Testis (tissue), 5 donors: ENCODE measurements at places on chromosomes 6 and 20. TPM values are rescaled to one million over a fixed set of nuclear protein-coding genes. Genes with fewer than 3 reads are reported as not detected.

DNA sequence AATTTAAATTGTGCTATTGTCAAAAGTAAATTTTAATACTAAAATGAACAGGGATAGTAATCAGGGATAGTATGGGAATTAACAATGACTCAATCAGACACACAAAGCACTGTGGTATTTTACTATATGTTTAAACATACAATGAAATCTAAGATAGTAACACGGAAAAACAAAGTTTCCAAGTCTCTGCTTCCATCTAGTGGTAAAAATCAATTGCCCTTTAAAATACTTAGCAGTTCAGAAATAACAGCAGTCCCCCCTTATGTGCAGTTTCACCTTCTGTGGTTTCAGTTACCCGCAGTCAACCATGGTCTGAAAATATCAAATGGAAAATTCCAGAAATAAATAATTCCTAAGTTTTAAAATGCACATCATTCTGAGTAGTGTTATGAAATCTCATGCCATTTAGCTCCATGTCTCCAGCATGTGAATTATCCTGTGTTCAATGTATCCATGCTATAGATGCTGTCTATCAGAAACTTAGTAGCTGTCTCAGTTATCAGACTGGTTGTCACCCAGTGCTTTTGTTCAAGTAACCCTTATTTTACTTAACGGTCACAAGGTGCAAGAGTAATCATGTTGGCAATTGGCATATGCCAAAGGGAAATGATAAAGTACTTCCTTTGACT is 58.5 kb downstream of the AHI1 start:
- no peaks in the 10 kb centered on the region for H3K4me1 ChIP-seq
- no peak overlapping the region for H3K4me3 ChIP-seq
- no peak for DNase-seq

- no peaks in the 10 kb centered on the region for H3K27me3 ChIP-seq
- no peaks in the 10 kb centered on the region for H3K36me3 ChIP-seq
- peak; percentile 84 for DNase-seq
- no peak overlapping the region for H3K4me3 ChIP-seq
Measured at GRCh38 chr6:15504040-15504495, 158.8 kb downstream of the DTNBP1 start.

DNA sequence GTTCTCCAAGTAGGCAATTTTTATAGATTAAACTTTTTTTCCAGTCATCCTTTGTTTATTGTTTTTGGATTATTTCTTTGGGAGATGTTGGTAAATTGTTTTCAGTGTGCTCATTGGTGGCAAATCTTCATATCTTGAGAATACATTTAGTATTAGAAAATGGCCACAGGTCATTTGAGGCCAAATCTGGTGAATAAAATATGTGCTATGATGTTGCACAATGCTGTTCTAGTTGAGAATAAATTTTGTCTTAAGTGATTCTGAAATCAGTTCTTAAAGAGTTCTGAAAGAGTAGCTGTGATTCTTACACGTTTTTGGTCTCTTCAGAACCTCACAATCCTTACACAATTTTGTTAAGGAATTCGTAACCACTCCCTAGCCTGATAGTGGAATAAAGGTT is 20.1 kb downstream of the CDKAL1 start:
- no peak for DNase-seq
- no peaks in the 10 kb centered on the region for H3K36me3 ChIP-seq
- no peak overlapping the region for H3K4me3 ChIP-seq
- H3K27ac ChIP-seq: no peak overlapping the region

DNA sequence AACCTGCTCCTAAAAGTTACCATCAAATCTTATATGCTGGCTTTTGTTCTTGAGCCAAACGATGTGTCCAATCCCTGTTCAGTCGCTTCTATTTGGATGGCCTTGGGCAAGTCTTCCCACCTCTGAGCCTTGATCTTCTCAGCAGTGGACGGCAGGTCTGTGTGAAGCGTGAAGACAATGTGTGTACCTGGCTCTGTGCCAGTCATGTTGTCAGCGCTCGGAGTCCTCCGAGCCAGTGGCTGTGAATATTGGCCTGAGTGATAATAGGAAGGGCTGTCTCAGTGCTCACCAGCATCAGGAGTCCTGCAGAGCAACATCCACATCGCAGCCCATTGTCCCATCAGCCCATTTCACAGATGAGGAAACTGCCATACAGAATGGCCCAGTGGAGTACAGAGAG is 219.0 kb downstream of the CDC5L start:
- peak; percentile 50 for DNase-seq
- no peak overlapping the region for H3K4me3 ChIP-seq
- H3K27me3 ChIP-seq: no peaks in the 10 kb centered on the region
- no peaks in the 10 kb centered on the region for H3K4me1 ChIP-seq

DNA sequence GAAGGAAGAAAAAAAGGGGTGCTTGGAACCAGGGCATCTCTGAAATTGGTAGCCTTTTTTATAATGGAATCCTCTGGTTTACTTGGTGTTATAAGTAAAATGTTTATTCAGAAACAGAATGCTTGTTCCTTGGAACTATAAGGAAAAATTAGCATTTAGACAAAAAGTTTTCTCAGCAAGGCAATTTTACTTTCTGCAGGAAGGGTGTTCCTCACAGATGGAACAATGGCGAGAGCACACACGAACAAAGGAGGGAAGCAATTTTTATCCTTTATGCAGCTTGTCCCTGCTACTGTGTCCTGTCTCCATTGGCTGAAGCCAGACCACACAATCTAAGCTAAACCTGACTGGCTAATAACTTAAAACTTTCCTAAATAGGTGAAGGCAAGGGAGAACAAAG is 22.7 kb upstream of the FANCE start:
- H3K36me3 ChIP-seq: no peaks in the 10 kb centered on the region
- DNase-seq: no peak
- no peaks in the 10 kb centered on the region for H3K4me1 ChIP-seq
- H3K27me3 ChIP-seq: no peaks in the 10 kb centered on the region

GRCh38 chr6:55875400-55875799 is at the start of gene BMP5:
TSS of gene BMP5 (minus strand) at chr6:55875590. CDS start at chr6:55874865, 725 bp downstream.
- no peak within 1 kb of the TSS for H3K27ac ChIP-seq
- DNase-seq: no peak
- no peaks in the 10 kb centered on the region for H3K4me1 ChIP-seq
- no peaks in the 10 kb centered on the region for H3K36me3 ChIP-seq
- H3K27me3 ChIP-seq: no peaks in the 10 kb centered on the region

GRCh38 chr6:149236589-149236988 is 80.9 kb upstream of the TAB2 start:
- H3K4me3 ChIP-seq: no peak overlapping the region
- no peaks in the 10 kb centered on the region for H3K36me3 ChIP-seq
- DNase-seq: no peak
- H3K27me3 ChIP-seq: no peaks in the 10 kb centered on the region
- no peaks in the 10 kb centered on the region for H3K4me1 ChIP-seq
- no peak overlapping the region for H3K27ac ChIP-seq

GRCh38 chr6:51396583-51396982 is 577.9 kb downstream of the TFAP2B start:
- no peaks in the 10 kb centered on the region for H3K4me1 ChIP-seq
- no peak overlapping the region for H3K4me3 ChIP-seq
- H3K27ac ChIP-seq: no peak overlapping the region
- H3K36me3 ChIP-seq: no peaks in the 10 kb centered on the region

- no peaks in the 10 kb centered on the region for H3K27me3 ChIP-seq
- no peak for DNase-seq
- H3K4me3 ChIP-seq: no peak overlapping the region
Measured at GRCh38 chr6:138945354-138945753, 42.7 kb downstream of the REPS1 start.

GRCh38 chr6:7433121-7433617 is 43.6 kb downstream of the RIOK1 start:
- H3K27me3 ChIP-seq: no peaks in the 10 kb centered on the region
- H3K4me3 ChIP-seq: no peak overlapping the region
- no peak overlapping the region for H3K27ac ChIP-seq
- DNase-seq: no peak
- H3K4me1 ChIP-seq: no peaks in the 10 kb centered on the region
- H3K36me3 ChIP-seq: no peaks in the 10 kb centered on the region

GRCh38 chr20:19875376-19876221 is 117.5 kb downstream of the RIN2 start:
- peaks cover 4% of the 10 kb centered on the region for H3K4me1 ChIP-seq
- no peak overlapping the region for H3K4me3 ChIP-seq
- DNase-seq: no peak
- no peaks in the 10 kb centered on the region for H3K36me3 ChIP-seq

DNA sequence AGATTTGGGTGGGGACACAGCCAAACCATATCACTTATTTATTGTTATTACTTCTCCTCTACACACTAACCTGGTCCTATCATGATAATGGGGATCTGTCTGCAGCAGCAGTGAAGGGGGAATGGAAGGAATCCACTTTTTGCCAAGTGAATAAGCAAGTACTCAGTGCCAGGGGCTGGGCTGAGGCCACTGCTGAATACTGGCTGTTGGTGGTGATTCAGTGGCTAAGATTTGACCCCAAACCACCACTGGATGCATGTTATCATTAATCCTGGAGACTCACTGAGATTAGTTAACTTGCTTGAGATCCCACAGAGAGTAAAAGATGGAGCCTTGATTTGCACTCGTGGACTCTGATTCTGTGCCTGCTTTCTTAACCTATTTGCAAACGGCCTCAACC is 127.7 kb downstream of the TSHZ2 start:
- H3K27me3 ChIP-seq: no peaks in the 10 kb centered on the region
- H3K4me1 ChIP-seq: no peaks in the 10 kb centered on the region
- no peaks in the 10 kb centered on the region for H3K36me3 ChIP-seq
- H3K27ac ChIP-seq: no peak overlapping the region
- no peak for DNase-seq
- H3K4me3 ChIP-seq: no peak overlapping the region

GRCh38 chr20:16050366-16050765 is 522.9 kb downstream of the KIF16B start:
- H3K4me1 ChIP-seq: no peaks in the 10 kb centered on the region
- no peaks in the 10 kb centered on the region for H3K27me3 ChIP-seq
- H3K27ac ChIP-seq: no peak overlapping the region
- H3K4me3 ChIP-seq: no peak overlapping the region
- DNase-seq: no peak

DNA sequence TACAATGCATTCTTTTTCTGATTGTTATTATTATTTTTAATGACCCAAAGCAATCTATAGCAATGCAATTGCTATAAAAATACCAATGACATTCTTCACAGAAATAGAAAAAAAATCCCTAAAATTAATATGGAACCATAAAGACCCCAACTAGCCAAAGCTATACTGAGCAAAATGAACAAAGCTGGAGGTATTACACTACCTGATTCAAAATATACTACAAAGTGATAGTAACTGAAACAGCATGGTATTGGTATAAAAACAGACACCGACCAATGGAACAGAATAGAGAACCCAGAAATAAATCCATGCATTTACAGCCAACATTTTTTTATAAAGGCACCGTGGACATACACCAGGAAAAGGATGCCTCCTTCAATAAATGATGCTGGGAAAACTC is 60.5 kb upstream of the EEF1A1 start:
- H3K27me3 ChIP-seq: no peaks in the 10 kb centered on the region
- H3K4me1 ChIP-seq: peaks cover 34% of the 10 kb centered on the region
- H3K4me3 ChIP-seq: no peak overlapping the region
- H3K27ac ChIP-seq: peak overlapping the region; percentile 96
- no peak for DNase-seq
- no peaks in the 10 kb centered on the region for H3K36me3 ChIP-seq

DNA sequence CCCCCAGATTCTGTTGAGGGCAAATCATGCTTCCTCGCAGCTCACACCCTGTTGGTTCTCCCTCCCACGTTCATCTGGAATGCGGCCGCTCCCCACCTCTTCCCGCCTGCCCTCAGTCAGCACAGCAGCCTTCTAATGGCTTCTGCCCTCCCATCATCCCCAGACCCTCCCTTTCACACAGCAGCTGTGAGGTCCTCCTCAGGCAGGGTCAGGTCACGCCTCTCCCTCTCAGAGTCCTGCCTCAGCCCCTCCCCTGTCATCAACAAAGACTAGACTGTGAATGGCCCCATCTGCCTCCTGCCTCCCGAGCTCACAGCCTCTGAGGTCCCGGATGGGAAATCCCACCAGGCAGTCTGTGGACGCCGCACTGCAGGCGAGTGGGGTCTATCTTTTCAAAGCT is 7.9 kb upstream of the BHLHE23 start:
- H3K27ac ChIP-seq: no peak overlapping the region
- H3K4me3 ChIP-seq: no peak overlapping the region
- no peak for DNase-seq
- no peaks in the 10 kb centered on the region for H3K27me3 ChIP-seq

DNA sequence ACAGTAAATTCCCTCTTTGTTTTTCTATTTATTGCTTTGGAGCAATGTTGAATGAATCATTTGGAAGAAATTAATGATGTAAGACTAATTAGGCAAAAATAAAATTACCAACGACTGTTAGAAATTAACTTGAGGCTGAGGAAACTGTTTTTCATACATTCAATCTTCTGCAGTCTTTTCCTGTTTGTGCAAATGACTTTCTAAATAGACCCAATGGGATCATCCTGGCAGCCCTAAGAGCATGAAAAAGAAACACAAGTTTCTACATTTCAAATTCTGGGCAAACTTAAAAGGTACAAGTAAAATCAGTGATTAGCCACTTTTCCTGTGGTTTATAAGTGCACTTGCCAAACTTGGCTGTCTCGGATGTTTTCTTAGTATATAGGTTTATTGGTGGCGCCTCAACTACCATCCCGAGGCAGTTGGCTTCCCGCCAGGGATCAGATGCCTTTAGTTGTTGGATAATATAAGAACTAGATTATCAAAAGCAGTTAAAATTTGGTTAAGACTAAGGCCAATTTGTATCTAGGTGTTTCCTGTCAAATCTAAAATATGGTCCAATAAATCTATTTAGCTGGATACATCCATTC is 181.2 kb downstream of the ISM1 start:
- H3K27me3 ChIP-seq: no peaks in the 10 kb centered on the region
- no peak overlapping the region for H3K27ac ChIP-seq
- H3K4me3 ChIP-seq: no peak overlapping the region
- DNase-seq: no peak
- H3K36me3 ChIP-seq: no peaks in the 10 kb centered on the region

DNA sequence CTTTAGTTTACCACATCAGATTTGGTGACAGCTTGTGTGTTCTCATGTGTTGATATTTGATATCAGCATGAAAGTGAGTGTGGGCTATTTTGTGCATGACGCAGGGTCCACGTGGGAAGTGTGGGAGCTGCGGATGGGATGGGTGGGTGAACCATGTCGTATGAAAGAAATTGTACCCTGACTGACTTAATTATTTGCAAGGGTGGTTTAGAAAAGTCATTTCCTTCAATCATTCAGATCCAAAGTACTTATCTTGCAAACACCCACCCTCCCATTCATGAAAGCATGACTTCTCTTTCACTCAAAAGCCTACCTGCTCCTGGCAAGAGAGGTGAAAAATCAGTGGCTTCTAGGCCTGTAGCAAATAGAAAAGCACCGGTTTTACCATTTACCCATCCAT is 91.8 kb upstream of the BACH2 start:
- H3K36me3 ChIP-seq: no peaks in the 10 kb centered on the region
- DNase-seq: no peak

The SNPH gene
- 9.0 TPM for total RNA-seq

The CNR1 gene
- 4.9 TPM for total RNA-seq

The FBXO5 gene
- 8.3 TPM for total RNA-seq

The FOXC1 gene
- 10.6 TPM for total RNA-seq

The TRIM10 gene
- not detected for total RNA-seq

The POU5F1 gene
- 4.2 TPM for total RNA-seq

The RTEL1 gene
- total RNA-seq: 56.8 TPM
